ENCODE measurements at places on chromosomes 7 and 10. TPM values are rescaled to one million over a fixed set of nuclear protein-coding genes. Genes with fewer than 3 reads are reported as not detected.

Gene TNKS2
- total RNA-seq, result 47.7 TPM

- no peaks in the 10 kb centered on the region for H3K4me1 ChIP-seq
- no peak for DNase-seq
- no peak overlapping the region for H3K27ac ChIP-seq
Observed at GRCh38 chr10:127182161-127182560, 14.2 kb downstream of the INSYN2A start.

Gene MUC12
- not detected for total RNA-seq

Gene NUTM2B
- 0.21 TPM for total RNA-seq

DNA sequence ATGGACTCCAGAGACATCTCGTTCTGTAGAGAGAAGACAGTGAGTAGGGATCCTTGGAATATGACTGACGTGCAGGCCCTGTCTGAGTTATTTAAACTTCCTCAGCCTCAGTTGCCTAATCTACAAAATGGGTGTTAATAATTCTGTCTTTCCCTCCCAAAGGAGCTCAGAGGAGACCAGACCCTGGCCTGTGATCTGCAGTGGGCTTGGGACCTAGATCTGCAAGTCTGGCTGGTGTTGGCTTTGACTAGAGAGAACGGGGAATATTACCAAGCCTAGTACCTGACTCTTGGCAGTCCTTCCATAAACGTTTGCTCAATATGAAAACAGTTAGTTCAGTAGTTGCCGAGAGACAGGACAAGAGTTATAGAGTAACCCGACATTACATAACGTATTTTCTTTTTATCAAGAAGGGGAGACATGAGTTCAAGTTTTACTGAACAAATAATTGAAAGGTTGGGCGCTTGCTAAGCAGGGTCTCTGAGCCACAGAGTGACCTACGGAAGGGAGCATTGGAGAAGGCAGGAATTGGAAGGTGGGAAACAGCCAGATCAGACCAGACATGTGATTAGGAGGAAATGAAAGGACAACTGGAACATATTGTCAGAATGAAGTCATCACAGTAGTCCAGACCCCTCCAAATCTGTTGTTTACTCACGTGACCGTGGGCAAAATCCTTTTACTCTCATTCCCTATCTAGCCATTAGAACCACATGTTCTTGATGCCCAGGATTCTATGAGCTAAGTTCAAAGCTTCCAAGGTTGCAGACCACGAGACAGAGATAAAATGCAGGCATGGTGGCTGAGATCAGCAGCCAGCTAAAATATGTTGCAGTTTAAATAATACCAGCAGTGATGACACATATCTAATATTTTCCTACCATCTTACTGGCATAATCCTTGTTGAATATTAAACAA, 10.9 kb upstream of the CYP3A4 start:
- H3K27me3 ChIP-seq, result no peaks in the 10 kb centered on the region
- DNase-seq, result no peak
- H3K4me3 ChIP-seq, result no peak overlapping the region
- no peaks in the 10 kb centered on the region for H3K36me3 ChIP-seq
- no peak overlapping the region for H3K27ac ChIP-seq

DNA sequence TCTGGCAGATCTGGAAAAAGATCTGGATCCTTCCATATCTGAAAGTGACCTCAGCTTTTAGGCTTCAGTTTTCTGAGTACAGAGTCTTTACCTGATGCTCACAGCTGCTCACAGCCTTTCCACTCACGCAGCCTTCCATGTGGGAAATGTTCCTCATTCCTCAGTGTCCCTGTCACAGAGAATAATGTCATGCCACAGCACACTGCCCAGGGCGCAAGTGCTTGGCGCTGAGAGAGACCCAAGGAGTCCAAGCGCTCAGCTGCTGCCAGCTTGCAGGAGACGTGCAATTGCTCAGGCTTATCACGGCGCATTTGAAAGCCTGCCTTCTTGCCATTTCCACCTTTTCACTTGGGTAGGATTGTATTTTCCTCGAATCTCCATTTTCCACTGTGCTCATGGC, 271.9 kb upstream of the MKI67 start:
- H3K27me3 ChIP-seq, result no peaks in the 10 kb centered on the region
- H3K36me3 ChIP-seq, result no peaks in the 10 kb centered on the region
- H3K4me1 ChIP-seq, result no peaks in the 10 kb centered on the region
- DNase-seq, result no peak
- no peak overlapping the region for H3K4me3 ChIP-seq

Gene NPFFR1
- total RNA-seq, result 1.8 TPM

Gene THNSL1
- total RNA-seq, result 2.7 TPM

GRCh38 chr7:76278540-76278939, 23.9 kb upstream of the HSPB1 start:
- H3K36me3 ChIP-seq, result no peaks in the 10 kb centered on the region
- H3K27me3 ChIP-seq, result peaks cover 55% of the 10 kb centered on the region
- no peak overlapping the region for H3K27ac ChIP-seq
- no peak for DNase-seq

DNA sequence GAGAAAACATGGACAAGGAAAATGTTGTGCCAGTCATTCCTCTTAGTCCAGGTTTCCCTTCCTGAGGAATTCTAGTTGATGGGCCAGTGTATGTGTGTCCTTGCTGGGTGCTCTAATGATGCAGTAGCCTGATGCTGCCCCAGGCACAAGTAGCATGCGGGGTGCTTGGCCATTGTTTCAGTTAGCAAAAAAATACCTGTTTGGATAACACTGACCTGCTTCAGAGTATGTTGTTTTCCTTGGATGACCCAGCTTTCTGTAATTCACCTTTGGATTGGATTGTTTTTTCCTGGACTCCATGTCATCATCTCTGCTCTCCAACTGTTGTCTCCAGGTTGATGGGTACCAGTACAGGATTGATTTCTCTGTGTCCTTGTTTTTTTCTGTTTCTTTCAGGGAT, 169.2 kb downstream of the SND1 start:
- no peaks in the 10 kb centered on the region for H3K36me3 ChIP-seq
- no peak for DNase-seq
- peaks cover 19% of the 10 kb centered on the region for H3K4me1 ChIP-seq
- H3K27me3 ChIP-seq, result no peaks in the 10 kb centered on the region
- no peak overlapping the region for H3K27ac ChIP-seq
- no peak overlapping the region for H3K4me3 ChIP-seq

DNA sequence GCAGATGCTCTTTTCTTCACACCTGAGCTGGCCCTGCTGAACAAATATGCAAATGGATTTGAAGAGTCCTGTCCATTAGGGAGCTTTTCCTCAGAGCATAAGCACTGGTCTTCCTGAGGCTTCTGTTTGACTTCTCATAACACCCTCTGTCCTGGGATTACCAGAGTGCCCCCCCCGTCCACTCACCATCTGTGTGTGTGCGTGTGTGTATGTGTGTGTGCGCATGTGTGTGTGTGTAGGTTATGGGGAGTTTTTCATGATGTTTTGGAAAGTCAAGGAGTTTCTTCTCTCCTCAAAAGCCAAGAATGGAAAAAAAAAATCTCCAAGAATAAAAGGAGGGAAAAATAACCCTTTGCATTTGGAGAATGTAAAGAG, 57.7 kb upstream of the COMTD1 start:
- no peak overlapping the region for H3K4me3 ChIP-seq
- H3K4me1 ChIP-seq, result no peaks in the 10 kb centered on the region
- no peaks in the 10 kb centered on the region for H3K27me3 ChIP-seq
- no peak for DNase-seq
- H3K27ac ChIP-seq, result no peak overlapping the region

Gene FAM170B
- not detected for total RNA-seq

GRCh38 chr7:97446361-97446760, 285.5 kb upstream of the TAC1 start:
- no peak for DNase-seq
- no peaks in the 10 kb centered on the region for H3K27me3 ChIP-seq
- H3K4me1 ChIP-seq, result no peaks in the 10 kb centered on the region
- H3K36me3 ChIP-seq, result no peaks in the 10 kb centered on the region

GRCh38 chr10:87675396-87676376, 16.0 kb downstream of the PAPSS2 start:
- no peak overlapping the region for H3K27ac ChIP-seq
- H3K27me3 ChIP-seq, result no peaks in the 10 kb centered on the region
- H3K4me3 ChIP-seq, result no peak overlapping the region
- H3K36me3 ChIP-seq, result no peaks in the 10 kb centered on the region
- DNase-seq, result no peak

Gene CYP2C19
- not detected for total RNA-seq

GRCh38 chr7:140604760-140605159, 35.9 kb downstream of the DENND2A start:
- H3K4me3 ChIP-seq, result no peak overlapping the region
- DNase-seq, result no peak
- H3K4me1 ChIP-seq, result no peaks in the 10 kb centered on the region
- H3K36me3 ChIP-seq, result peaks cover 15% of the 10 kb centered on the region
- no peak overlapping the region for H3K27ac ChIP-seq
- no peaks in the 10 kb centered on the region for H3K27me3 ChIP-seq

GRCh38 chr10:93838278-93838677, 55.5 kb upstream of the SLC35G1 start:
- no peak for DNase-seq
- H3K27ac ChIP-seq, result no peak overlapping the region
- no peaks in the 10 kb centered on the region for H3K36me3 ChIP-seq
- no peaks in the 10 kb centered on the region for H3K27me3 ChIP-seq
- no peaks in the 10 kb centered on the region for H3K4me1 ChIP-seq

DNA sequence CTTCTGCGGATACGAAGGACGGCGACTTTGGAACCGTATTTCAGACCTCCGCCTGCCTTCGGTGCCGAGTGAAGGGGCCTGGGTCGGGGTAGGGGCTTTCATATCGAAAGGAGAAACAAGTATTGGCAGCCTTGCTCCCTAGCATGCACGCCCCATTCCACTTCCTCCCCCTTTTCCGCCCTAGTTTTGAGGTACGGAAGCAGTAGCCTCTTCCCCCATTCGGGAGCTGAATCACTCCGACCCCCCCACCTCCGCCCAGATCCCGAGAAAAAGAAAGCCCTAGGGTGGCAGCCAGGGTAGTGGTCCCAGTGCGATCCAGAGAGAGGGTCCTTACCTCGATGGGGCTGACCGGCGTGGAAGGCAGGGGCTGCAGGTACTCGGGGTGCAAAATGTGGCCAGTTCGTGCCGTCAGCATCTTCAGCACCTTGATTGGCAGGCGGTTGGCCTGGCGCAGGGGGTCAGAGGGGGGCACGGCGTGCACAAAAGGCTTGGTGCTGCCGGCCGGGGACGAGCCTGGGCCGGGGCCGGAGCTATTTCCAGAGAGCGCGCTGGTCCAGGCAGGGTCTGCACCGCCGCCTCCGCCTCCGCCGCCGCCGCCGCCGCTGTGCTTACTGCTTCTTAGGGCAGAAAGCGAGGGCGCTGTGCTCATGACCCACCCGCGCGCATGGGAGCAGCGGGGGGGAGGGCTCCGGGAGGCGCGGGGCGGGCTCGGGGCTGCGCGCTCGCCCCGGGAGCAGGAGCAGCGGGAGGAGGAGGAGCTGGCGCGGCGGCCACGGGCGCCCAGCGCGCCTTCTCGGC, 594 bp downstream of the ZNF503 start:
- peak overlapping the region; percentile 97 for H3K27ac ChIP-seq
- H3K36me3 ChIP-seq, result no peaks in the 10 kb centered on the region
- DNase-seq, result peak; percentile 41
- H3K27me3 ChIP-seq, result peaks cover 13% of the 10 kb centered on the region
- H3K4me1 ChIP-seq, result peaks cover 8% of the 10 kb centered on the region

Gene SP4
- total RNA-seq, result 10.6 TPM

Gene RET
- total RNA-seq, result 1.2 TPM

- H3K4me1 ChIP-seq, result no peaks in the 10 kb centered on the region
- H3K27ac ChIP-seq, result no peak overlapping the region
- no peak for DNase-seq
- no peaks in the 10 kb centered on the region for H3K27me3 ChIP-seq
Observed at GRCh38 chr7:89695241-89695640, 459.0 kb upstream of the STEAP1 start.

DNA sequence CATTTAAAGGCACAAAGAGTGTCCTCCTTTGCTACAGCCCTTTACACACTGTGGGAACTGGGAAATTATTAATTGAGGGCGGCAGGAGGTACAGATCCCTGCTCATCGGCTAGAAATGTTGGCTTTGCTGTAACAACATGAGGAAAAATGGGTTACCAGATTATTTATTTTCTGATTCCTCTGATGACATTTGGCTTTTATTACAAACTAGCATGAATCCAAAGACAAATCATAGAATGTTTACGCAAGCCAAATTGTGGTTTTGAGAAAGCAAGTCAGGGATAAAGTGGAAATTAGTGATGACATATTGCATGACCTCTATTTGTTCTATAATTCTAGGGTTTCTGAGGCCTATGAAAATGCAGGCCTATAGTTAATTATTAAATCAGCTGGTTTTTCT, 126.1 kb upstream of the TMEM196 start:
- no peak overlapping the region for H3K27ac ChIP-seq
- DNase-seq, result no peak
- no peaks in the 10 kb centered on the region for H3K27me3 ChIP-seq
- no peaks in the 10 kb centered on the region for H3K36me3 ChIP-seq

- H3K4me3 ChIP-seq, result no peak overlapping the region
- no peak overlapping the region for H3K27ac ChIP-seq
- no peaks in the 10 kb centered on the region for H3K4me1 ChIP-seq
- DNase-seq, result no peak
- H3K36me3 ChIP-seq, result no peaks in the 10 kb centered on the region
Observed at GRCh38 chr7:98202367-98203195, 8.7 kb upstream of the BHLHA15 start.

Gene CYP26C1
- total RNA-seq, result 2.2 TPM

GRCh38 chr7:100585511-100586265, at the start of gene LRCH4:
Gene LRCH4, minus strand, starts transcription at chr7:100586129. Its CDS starts 29 bp downstream, at chr7:100586100.
- DNase-seq, result no peak
- H3K4me3 ChIP-seq, result peak within 1 kb of the TSS; percentile 83
- H3K4me1 ChIP-seq, result peaks cover 60% of the 10 kb centered on the region
- H3K27ac ChIP-seq, result peak within 1 kb of the TSS; percentile 96
- peaks cover 3% of the 10 kb centered on the region for H3K36me3 ChIP-seq

DNA sequence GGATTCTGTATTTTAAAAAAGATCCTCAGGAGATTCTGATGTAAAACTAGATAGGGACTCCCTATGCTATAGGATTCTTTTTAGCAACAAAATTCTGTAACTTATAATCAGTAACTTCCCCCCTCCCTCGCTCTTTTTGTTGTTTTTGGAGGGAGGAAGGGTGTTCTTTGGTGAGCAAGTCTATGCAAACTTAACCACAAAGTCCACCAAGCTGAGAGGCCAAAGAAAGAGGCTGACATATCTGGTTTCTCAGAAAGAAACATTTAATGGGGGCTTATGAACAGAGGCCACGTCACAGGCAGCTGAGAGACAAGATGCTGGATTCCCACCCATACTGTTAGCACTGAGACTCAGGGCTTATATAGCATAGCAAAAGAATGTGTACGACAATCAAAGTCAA, 14.3 kb upstream of the ABCB5 start:
- no peaks in the 10 kb centered on the region for H3K36me3 ChIP-seq
- peaks cover 4% of the 10 kb centered on the region for H3K4me1 ChIP-seq
- no peak for DNase-seq
- H3K4me3 ChIP-seq, result no peak overlapping the region
- no peaks in the 10 kb centered on the region for H3K27me3 ChIP-seq

Gene OR9A4
- not detected for total RNA-seq

Gene PRTFDC1
- total RNA-seq, result 5.7 TPM

- H3K36me3 ChIP-seq, result peaks cover 23% of the 10 kb centered on the region
- H3K4me1 ChIP-seq, result peaks cover 43% of the 10 kb centered on the region
- peak overlapping the region; percentile 98 for H3K27ac ChIP-seq
- H3K4me3 ChIP-seq, result peak overlapping the region; percentile 80
- no peaks in the 10 kb centered on the region for H3K27me3 ChIP-seq
Observed at GRCh38 chr7:150404805-150405583, 25.9 kb downstream of the ZNF775 start.

Gene AMPH
- 3.5 TPM for total RNA-seq

Gene RAB18
- 23.2 TPM for total RNA-seq

Gene RHOBTB1
- total RNA-seq, result 5.9 TPM
